ENCODE measurements at places on chromosomes 7 and 10.

DNA sequence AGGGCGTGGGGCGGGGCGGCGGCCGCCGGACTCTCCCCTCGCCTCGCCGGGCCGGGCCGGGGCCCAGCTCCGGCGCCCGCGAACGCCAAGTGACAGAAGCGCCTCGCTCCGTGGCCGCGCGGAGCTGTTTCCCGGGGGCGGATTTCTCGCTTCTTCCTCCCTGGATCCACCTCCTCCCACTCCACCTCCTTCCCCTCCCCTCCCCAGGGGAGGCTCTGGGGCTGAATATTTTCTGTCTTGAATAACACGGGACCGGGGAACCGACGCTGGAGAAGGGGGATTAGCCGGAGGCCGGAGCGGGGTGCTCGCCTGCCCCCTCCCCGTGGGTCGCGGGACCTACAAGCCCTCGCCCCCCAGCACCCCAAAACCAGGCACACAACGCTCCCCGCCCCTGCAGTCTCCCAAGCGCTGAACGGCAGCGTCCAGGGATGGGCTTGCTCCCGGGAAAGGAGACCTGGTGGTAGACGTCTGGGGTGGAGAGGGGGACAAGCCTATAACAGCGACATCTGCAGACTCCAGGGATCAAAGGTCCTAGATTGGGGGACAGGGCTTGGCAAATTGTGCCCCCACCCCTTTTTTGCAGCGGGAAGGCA is at the start of gene ARHGAP21:
TSS of gene ARHGAP21 (minus strand) at position 100 of the 593 bp plus-strand sequence. CDS start 1,988 bp downstream, outside the sequence.
- DNase-seq: no peak

DNA sequence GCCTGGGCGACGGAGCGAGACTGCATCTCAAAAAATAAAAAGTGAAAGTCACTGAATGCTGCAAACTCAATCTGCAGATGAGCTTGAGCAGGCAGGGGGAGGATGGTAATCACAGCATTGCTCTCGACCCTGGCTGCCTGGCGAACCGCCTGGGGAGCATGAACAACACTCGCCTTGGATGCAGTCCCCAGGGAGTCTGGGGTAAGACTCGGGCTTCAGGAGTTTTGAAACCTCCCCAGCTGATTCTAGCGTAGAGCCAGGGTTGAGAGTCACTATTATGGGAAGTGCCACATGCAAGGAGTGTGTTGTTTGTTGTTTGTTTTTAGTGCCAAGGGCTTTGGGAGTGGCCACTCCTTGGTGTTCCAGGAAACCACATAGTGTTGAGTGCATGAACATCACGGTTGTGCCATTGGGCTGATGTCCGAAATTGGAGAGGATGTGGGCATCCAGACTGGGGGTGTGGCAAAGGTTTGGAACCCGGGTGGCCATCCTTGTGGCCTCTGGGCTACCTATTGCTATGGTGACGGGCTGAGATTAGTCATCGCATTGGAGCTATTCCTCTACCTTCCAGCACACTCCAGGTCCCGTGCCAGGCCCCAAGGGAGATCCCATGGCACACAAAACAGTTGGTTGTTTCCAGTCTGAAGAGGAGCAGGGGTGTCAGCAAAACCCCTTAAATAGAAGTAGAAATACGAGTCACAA is 92.6 kb downstream of the RGS10 start:
- no peak for DNase-seq

DNA sequence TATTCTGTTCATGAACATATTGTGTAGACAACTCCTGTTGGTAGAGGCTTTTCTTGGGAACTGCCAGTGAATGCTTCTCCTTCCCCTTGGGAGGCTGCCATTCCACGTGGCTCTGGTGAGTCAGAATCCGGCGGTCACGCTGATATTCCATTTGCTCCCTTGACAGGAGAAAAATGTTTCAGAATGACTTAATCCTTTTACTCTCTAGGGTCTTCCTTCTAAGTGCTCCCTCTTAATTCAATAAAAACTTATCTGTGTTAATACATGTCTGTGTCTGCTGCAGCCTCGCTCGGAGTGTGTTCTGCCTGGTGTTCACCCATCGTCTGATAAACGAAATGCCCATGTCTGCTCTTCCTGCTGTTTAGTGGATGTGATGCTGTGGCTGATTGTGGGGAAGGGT is 278.6 kb downstream of the ARHGAP12 start:
- no peak for DNase-seq

DNA sequence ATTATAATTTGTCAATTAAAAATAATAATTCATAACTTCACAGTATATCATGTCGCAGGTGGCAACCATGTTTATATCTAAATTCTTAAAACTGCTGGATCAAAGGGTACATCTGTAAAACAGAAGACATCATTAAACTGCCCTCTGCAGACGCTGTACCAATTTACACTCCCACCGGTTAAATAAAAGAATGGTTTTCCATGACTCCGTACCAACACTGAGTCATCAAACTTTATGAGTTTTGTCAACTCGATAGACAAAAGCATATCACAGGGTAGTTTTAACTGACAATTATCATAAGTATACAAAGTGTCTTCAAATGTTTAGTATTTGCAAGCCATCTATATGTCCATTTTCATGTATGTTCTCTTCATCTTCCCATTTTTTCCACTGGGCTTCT is 5.7 kb upstream of the GSTK1 start:
- no peak for DNase-seq

DNA sequence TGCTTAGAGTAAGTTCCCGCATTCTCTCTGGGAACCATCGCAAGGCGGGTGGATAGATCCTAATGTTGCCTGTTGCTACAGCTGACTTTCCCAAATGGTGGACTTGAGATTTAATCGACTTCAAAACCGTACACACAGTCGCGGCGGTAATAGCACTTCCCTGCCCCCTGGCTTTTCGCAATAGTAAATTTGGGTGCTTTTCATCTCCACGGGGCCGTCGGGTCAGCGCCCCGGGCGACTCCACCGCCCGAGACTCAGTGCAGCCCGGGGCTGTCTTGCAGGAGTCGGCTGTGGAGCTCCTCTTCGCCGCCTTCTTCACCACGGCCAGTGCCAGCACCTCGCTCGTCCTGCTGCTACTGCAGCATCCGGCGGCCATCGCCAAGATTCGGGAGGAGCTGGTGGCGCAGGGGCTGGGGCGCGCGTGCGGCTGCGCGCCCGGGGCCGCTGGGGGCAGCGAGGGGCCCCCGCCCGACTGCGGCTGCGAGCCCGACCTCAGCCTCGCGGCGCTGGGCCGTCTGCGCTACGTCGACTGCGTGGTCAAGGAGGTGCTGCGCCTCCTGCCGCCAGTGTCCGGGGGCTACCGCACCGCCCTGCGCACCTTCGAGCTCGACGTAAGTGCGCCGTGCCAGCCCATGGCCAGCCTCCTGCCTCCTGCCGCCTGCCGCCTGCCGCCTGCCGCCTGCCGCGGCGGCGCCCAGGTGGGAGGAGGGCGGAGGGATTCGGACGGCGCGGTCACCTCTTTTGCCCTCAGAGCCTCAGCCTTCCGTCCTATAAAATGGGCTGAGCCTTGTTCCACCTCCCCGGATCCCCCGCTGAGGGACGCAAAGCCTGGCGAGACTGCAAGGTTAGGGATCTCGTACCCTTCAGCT is 5.3 kb downstream of the CYP26C1 start:
- no peak for DNase-seq

DNA sequence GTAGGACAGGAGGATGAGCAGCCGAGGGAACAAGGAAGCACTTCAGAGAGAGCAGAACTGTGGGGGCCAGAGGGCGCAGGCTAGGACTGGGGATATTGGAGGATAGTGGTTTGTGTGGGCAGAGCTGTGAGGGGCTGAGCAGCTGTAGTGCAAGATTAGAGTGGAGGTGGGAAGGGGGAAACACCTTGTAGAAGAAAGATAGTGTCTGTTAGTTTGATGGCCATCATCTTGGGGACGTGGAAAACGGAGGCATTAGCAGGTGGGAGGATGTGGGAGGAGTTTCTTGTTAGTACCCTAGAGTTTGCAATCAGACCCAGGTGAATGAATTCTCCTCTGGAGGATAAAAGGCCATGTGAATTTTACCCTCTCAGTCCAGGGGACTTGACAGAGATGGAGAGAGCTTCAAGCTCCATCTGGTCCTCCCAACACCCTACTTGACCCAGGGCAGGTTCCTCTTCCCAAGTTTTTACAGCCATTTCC is 34.0 kb downstream of the PRSS2 start:
- no peak for DNase-seq

- DNase-seq: no peak
Observed at GRCh38 chr7:38438970-38439369, 165.5 kb upstream of the TARP start.

DNA sequence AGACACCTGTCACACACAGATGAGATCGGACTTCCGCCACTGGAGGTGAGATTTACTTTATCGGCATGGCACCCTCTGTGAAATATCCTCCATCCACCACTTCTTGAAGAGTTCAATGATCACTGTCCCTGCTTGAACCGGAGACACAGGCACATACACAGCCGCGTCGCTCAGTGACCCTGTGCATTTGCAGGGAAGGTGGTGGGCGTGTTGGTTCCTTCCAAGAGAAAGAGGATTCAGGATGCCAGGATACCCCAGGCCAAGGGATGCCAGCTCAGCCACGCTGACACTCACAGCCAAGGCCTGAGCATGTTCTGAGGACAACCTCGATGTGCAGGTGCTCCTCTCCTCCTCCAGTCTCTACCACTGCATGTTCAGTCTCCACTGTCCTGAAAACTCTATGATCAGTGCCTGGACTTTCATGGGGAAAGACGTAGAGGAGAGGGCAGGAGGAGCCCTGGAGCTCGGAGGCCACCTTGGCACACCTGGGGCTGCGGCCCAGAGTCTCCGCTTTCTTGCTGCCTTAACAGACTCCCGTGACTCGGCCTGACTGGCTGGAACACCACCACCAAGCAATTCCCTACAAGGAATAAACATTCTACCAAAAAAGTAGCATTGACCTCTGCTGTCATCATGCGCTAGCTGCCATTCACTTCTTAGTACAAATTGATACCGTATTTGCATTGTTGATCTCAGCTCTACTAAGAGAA is 115.2 kb downstream of the TCERG1L start:
- DNase-seq: no peak

DNA sequence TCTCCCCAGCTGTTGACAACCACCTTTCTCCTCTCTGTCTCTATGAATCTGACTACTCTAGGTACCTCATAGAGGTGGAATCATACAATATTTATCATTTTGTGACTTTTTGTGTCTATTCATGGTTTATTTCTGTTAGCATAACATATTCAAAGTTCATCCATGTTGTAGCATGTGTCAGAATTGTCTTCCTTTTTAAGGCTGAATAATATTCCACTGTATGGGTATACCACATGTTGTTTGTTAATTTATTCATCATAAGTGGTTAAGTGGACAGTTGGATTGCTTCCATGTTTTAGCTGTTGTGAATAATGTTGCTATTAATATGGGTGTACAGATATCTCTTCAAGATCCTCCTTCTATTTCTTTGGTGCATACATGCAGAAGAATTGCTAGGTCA is 69.9 kb upstream of the COMTD1 start:
- DNase-seq: no peak

DNA sequence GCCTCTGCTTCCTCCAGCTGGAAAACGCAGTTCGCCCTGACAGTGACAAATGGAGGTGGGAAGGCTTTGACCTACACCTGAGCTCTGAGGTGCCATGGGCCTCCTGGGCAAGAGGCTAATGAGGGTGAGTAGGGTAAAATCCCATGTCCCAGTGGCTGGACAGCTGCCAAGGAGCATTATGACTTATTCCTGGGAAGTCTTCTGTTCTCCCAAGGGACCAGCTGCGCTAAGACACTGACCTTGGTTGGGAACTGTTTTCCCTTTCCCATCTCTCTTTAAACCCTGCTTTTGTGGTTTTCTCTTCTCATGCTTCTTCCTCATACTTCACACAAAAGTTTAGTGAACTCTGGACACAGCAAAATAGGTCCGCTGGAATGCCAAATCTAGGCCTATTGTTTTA is 72.6 kb downstream of the COPG2 start:
- DNase-seq: no peak

DNA sequence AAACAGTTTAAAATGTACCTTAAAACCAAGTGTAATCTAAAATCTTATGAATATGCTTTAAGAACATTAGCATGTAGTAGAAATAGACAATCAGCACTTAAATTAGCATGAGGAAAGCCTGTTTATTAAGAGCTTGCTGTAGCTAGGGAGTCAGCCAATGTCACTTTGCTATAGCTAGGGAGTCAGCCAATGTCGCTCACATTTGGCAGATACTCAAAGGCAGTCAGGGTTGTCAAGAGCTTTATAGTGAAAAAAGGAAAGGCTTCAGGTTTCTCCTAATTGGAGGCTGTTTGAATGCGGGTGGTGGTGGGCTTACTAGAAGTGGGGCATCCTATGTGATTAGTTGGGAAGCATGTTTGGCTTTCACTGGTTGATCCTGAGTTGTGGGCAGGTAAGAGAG is 226.2 kb upstream of the DGKB start:
- DNase-seq: no peak

GRCh38 chr7:101770466-101770865 is 47.0 kb upstream of the CUX1 start:
- DNase-seq: no peak

- no peak for DNase-seq
Observed at GRCh38 chr10:110410329-110411046, 87.2 kb upstream of the DUSP5 start.

DNA sequence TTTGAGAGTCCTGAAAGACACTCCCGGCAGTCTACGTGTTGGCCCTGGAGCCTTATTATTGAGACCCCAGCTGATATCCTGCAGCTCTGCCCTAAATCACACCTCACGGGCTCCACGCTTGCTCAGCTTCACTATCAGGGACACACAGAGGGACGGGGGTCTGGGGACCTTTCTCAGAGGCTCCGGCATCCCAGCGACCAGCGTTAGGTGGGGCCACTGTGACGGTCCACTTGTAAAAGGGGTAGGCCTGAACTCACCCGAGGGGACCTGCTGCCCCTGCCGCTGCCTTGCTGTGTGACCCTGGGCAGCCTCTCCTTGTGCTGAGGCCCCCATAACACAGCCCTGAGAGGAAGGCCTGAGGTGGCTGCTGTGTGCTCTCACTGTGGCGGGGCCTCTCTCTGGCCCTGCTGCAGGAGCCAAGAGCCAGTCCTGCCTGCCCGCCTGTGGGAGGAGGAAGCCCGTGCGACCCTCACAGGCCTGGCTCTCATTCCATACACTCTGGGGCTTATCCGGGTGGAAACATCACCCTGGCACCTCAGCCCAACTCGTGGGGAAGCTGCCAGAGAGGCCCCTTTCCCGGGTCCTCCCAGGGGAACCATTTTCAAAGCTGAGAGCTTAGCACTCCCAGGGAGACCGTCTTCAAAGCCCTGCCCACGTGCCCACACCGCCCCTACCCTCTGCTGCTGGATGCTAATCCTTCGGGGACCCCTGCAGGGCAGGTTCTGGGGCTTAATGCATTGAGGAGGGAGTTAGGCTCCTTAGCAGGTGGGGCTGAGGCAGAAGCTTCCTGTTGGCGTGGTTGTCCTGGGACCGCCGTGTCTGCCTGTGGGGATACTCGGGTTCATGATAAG is 21.7 kb downstream of the AQP1 start:
- no peak for DNase-seq

DNA sequence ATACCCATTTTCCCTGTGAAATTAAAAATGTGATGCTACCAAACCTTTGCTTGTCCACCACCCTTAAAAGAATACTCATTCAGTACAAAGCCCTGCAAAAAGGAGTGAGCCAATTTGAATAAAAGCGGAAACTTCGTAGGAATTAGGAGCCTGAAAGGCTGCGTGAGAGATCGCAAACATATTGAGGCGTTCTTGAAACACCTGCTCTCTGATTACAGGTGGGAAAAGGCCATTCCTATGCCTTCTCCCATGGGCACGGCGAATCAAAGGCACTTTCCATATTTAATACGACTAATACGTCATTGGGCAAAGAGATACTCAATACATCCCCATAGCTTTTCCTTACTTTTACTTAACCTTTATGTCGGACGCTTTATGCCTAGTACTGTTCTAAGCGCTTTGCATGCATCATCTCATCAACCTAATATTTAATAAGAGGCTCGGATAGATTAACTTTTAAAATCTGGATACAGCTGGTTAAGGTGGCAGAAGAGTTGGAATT is 30.9 kb upstream of the KMT2E start:
- DNase-seq: no peak

- no peak for DNase-seq
Observed at GRCh38 chr10:1563028-1563427, 174.3 kb downstream of the ADARB2 start.

All from stimulated activated CD4-positive, alpha-beta T cell treated with anti-CD3 and anti-CD28 coated beads, Interleukin-1b, Interleukin-23, amount 100 ng/mL, for 24 hours (primary cell).